ENCODE measurements at places on chromosomes 13 and 19.

GRCh38 chr13:104785952-104786351 is 1719.7 kb upstream of the SLC10A2 start:
- no peak for DNase-seq

- DNase-seq: no peak
Observed at GRCh38 chr19:35143231-35143715, at the start of gene FXYD7. Gene FXYD7 (plus strand): TSS chr19:35143255. CDS start chr19:35143334, 79 bp downstream.

DNA sequence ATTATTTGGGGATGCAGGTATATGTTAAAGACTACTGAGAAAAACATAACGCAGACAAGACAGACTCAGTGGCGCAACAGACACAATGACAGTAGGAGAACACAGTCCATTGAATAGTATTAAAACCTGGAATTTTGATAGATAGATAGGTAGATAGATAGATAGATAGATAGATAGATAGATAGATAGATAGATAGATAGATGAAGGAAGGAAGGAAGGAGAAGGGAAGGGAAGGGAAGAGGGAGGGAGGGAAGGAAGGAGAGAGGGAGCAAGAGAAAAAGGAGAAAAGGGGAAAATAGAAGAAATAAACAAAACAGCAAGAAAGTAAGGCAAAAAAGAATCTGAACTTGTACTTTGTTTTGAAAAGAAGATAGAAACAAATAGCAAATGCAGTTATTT is 404.5 kb downstream of the FOXO1 start:
- DNase-seq: no peak

GRCh38 chr13:98214008-98214643 is 37.1 kb upstream of the RNF113B start:
- DNase-seq: peak; percentile 54

GRCh38 chr13:90968166-90968904 is 379.2 kb upstream of the MIR17HG start:
- DNase-seq: no peak

DNA sequence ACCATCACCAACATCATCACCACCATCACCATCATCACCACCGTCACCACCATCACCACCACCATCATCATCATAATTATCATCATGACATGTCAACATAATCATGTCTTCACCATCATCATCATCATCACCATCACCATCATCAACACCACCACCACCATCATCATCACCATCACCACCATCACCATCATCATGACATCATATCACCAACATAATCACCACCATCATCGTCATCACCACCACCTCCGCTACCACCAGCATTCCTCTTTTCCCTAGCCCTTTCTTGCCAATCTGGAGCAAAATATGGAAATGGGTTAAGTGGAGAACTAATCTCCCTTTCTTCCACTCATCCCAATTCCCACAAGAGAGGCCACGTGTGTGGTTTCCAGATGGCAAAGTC is 1.1 kb upstream of the TTYH1 start:
- DNase-seq: no peak

GRCh38 chr13:41603917-41604316 is 146.6 kb downstream of the RGCC start:
- DNase-seq: no peak

GRCh38 chr19:39166571-39167391 is 30.0 kb upstream of the NCCRP1 start:
- DNase-seq: no peak

- DNase-seq: no peak
Observed at GRCh38 chr19:7858109-7858770, 15.9 kb downstream of the PRR36 start.

GRCh38 chr19:16449330-16449961 is 22.3 kb downstream of the EPS15L1 start:
- no peak for DNase-seq

DNA sequence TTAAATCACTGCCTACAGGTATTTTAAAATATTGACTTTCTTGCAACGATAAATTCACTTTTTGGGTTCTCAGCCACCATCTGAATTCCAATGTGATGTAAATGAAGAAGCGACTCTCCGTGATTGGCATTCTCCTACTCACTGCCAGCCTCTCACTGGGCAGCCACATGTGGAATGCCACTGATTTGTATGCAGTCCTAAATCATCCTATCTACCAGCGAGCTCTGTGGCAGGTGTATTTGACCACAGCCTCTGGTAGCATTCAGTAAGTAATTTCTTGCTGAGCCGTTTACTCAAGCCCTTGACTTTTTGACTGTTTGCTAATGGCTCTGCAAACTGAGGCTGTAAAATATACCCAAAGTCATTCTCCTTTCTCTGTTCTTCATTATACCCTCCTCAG is 559.0 kb upstream of the SLC10A2 start:
- DNase-seq: no peak

DNA sequence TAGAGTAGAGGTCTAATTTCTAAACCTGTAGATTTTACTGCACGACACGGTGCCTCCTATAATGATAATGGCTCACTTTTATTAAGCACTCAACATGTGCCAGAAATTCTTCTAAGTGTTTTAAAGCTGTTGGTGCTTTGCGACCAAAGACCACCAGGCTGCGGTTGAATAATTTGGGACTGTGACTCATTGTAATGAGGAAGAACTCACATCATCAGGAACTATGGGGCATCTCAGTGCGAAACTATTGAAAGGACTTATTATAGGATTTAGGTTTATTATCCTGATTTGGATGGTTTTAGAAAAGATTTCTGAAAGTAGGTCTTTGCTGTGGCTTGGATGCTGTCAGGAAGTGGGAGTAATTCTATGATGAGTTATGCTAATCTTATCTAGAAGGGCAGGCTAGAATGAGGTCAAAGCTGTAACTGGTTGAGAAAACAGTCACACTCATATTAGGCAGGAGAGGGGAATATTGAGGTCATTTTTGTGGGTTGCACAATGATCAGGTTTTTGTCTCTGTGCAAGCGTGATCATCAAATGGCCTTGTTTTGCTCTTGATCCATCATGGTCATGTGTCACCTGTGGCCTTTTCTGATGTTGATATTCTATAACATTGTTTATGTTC is 266.8 kb downstream of the PCDH20 start:
- DNase-seq: no peak

GRCh38 chr13:19818223-19818842 is 35.6 kb upstream of the PSPC1 start:
- no peak for DNase-seq

GRCh38 chr13:39904959-39905358 is 249.5 kb downstream of the COG6 start:
- DNase-seq: no peak

DNA sequence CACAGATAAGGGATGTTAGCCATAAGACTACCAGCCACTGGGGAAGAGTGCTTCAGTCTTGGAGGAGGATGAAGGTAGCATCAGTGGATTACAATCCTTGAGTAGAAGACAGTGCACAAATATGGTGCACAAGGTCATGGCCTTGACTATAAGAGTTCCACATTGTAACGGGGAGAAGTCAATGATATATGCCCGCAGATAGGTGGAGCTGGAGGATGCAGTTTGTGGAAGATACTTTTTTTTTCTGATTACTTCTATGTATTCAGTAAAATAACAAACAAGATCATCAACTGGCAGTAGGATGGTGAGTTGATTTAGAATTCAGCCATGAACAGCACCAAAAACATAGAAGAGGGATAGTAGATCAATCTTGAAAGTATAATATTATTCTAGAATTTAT is 926.8 kb upstream of the MIR17HG start:
- no peak for DNase-seq

DNA sequence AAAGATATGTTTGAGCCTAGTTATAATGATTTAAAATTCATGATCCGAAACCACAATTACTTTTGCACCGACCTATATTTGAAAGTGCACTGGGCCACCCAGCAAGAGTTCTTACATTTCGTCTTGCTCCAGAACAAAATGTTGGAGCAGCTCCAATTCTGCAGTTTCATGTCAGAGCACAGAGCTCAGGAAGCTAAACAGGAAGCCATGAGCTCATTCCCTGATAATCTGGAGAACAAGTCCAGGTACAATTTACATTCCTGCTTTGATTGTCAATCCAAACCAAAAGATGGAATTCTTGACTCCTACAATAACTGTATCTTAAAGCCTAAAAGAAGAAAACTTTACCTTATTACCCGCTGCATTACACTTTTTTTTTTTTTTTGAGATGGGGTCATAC is 131.8 kb downstream of the KCTD12 start:
- no peak for DNase-seq

Data from GM03348 (cell line).